ENCODE measurements at places on chromosomes 6 and 20. TPM values are rescaled to one million over a fixed set of nuclear protein-coding genes. Genes with fewer than 3 reads are reported as not detected.

MUC21 gene
- not detected for total RNA-seq

ZNF311 gene
- total RNA-seq: 0.68 TPM

GJE1 gene
- total RNA-seq: not detected

REPS1 gene
- total RNA-seq: 69.7 TPM

EYA4 gene
- total RNA-seq: not detected

OXT gene
- total RNA-seq: 1.8 TPM

PRICKLE4 gene
- not detected for total RNA-seq

SEC23B gene
- 39.4 TPM for total RNA-seq

RBL1 gene
- total RNA-seq: 27.4 TPM

Data from naive thymus-derived CD4-positive, alpha-beta T cell (primary cell).